Osteoblast (primary cell): ENCODE measurements at places on chromosomes 3 and 15. TPM values are rescaled to one million over a fixed set of nuclear protein-coding genes. Genes with fewer than 3 reads are reported as not detected.

GRCh38 chr3:79167651-79168416, 600.0 kb downstream of the ROBO1 start:
- peak; percentile 74 for DNase-seq

DNA sequence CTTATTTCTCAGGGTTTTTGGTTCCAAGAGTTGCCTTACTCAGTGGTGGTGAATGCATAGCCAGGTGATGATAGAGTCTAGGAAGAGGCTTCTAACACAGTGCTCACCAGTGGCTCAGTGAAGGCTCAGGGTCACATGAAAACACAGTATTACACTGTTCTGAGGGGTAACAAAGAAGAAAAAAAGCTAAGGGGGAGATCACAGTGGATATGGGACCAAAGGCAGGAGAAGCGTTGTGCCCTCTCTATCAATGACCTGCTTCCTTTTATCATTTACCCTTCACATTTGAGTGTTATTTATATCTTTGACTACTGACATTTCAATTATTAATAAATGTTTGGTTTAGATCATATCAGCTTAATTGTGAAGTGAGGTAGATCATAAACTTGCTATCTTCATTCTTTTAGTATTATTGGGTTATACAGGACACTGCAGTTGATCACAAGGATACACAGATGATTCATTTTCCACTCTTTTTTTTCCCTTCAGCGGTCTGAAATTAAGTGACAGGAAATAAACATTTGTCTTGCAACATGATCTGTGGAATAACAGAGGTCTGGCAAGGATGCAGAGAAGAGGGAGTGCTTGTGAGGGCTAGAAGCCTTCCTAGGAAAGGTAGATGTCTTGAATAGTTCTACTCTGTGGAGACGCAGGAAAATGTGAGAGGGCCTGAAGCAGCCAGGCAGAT, 171.7 kb downstream of the C3orf38 start:
- DNase-seq = no peak

- no peak for DNase-seq
Measured at GRCh38 chr15:37877851-37878741, 56.3 kb upstream of the TMCO5A start.

GRCh38 chr3:31378231-31378630, 154.5 kb upstream of the STT3B start:
- DNase-seq = no peak

GRCh38 chr3:56769116-56769707, 32.5 kb downstream of the ARHGEF3 start:
- no peak for DNase-seq

DNA sequence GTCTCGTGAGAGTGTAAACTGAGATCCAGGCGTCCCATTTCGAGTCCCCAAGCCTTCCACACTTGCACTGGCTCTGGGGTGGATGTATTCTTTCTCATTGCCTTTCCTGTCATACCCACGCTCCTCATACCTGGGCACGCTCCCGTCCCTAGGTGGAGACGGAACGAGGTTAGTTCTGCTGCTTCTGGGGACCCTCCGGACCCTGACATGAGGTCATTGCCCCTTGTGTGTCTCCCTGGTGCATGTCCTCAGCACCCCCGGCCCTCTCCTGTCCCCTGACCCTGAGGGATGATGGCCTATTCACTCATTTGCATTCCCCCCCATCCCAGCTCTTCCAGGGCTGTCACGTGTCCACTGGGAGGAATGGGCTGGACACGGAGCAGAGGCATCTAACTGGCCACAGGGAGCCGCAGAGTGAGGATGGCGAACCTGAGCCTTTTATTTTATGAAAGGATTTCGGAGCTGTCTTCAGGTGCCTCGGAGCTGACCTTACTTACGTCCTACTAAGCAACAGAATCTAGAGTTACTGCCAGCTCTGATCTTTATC, 8.2 kb downstream of the NIPA1 start:
- no peak for DNase-seq

DNA sequence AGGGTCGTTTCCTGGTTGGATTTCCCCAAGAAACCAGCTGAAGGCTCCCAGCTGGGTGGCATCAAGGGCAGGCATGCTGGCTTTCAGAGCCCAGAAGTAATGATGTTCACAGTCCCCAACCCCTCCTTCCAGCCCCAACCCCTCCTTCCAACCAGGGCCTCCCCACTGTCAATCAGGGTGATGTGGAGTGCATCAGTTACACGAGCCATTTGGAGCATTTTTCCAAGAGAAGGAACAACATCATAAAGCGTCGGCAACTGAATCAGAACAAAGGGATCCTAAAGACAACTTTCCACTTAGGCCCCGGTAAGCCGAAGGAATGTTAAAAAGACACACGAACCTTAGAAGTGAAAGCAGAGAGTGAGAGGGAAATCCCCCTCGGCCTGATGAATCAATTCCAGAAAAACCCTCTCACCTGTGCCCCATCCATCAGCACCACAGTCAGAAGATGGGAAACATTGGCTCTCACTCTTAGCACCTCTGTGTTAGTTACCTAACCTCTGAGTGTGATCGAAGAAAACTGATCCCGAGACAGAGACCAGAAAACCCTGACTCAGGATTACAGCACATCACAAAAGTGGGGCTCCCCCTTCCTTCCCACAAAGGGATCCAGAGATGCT, 101.2 kb upstream of the WNT5A start:
- no peak for DNase-seq

- no peak for DNase-seq
Measured at GRCh38 chr3:123693584-123694190, 108.8 kb upstream of the HACD2 start.

- peak; percentile 42 for DNase-seq
Measured at GRCh38 chr15:66095871-66096687, 157.5 kb downstream of the MEGF11 start.

GRCh38 chr3:41212088-41212487, 12.8 kb downstream of the CTNNB1 start:
- DNase-seq = no peak

GRCh38 chr3:167811031-167811430, 75.5 kb downstream of the SERPINI1 start:
- no peak for DNase-seq

DNA sequence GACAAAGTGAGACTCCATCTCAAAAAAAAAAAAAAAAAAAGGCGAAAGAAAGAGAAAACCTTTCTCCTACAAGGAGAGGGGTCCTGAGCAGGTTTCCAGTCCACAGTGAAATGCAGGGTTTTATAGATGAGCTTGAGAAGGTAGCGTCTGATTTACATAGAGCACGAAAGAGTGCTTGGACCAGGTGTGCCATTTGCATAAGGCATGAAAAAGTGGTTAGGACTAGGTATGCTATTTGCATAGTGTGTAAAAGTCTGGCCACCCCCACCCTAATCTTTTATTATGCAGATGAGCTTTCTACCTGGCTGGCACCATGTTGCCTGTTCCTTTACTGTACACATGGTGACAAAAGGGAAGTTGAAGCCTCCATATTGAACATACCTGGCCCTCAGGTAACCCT, 13.6 kb upstream of the RNU6-1 start:
- DNase-seq = no peak

GRCh38 chr3:40185029-40185695, 124.3 kb upstream of the EIF1B start:
- DNase-seq = no peak

DNA sequence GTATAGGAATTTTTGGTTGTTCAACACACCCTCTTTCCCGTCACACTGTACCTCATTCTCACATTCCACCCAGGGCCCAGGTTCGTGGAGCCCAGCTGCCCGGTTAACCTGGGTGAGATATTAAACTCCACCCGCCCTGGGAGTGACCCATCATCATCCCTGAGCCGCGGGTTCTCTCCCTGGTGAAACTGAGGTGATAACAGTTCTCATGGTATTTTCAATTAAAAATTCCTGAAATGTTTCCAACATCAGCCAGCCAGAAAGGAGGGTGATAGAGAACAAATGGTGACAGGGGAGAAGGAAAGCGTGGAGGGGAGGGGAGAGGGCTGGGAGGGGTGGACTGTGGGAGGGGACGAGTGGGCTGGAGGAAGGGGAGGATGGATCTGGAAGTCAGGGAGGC, 148.8 kb downstream of the ALDH1A2 start:
- DNase-seq = no peak

DNA sequence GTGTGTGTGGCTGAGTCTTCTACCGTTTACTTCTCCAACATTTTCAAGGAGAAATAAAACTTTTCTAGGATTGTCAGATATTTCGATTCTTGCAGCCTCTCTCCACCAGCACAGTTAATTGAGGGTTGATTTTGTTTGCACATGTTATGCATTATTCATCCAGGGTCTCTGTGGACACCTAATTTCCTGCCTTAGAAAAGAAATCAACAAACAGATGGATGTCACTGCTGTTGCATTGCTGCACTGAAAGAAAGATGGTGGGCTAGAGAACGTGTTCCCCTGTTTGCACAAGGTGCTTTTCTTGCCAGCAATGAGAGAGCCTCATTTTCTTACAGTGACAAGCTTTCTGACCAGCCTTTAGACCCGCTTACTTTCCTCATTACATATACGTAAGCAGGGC, 150.0 kb downstream of the CLSTN2 start:
- DNase-seq = no peak

GRCh38 chr3:12489832-12490231, 5.6 kb downstream of the TSEN2 start:
- no peak for DNase-seq

- DNase-seq = no peak
Measured at GRCh38 chr3:148945116-148945515, 46.2 kb upstream of the GYG1 start.

- no peak for DNase-seq
Measured at GRCh38 chr3:114831861-114832260, 315.2 kb downstream of the ZBTB20 start.

- DNase-seq = no peak
Measured at GRCh38 chr3:165133188-165133899, 55.0 kb upstream of the SI start.

DNA sequence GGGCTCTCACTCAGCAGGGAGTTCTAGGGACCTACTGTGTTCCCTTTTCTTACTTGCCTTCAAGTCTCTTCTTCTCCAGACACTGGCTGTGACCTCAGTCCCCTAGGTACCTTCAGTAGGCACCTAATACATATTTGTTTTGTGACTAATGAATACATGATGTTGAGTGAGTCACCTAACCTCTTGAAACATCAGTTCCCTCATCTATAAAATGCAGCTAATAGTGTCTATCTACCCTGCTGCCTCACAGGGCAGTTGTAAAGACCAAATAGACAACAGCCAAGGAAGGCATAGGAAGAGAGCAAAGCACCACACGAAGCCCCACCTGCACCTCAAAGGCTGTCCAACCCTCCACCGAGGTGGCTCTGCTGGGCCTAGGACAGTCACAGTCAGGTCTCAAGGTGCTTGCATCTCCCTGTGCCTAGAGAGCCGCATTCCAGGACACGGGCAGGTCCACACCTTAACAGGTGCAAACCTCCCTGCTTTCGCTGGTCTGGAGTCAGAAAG, 29.1 kb downstream of the DAPK2 start:
- peak; percentile 65 for DNase-seq

DNA sequence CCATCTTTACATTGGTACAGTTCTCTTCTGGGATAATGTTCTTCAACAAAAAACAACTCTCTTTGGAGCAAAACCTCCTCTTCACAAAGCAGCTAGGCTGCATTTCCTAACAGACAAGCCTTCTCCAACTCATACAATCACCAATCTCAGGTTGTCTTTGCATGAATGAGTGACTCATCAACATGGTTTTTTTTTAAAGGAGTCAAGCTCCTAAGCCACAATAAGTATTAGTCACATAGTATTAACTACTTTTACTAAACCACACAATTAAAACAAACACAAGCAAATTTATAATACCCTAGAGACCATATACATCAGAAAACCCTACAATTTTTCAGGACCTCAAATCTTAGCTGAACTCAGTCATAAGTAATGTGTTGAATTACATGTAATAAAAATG, 137.4 kb downstream of the TBC1D5 start:
- peak; percentile 76 for DNase-seq

DNA sequence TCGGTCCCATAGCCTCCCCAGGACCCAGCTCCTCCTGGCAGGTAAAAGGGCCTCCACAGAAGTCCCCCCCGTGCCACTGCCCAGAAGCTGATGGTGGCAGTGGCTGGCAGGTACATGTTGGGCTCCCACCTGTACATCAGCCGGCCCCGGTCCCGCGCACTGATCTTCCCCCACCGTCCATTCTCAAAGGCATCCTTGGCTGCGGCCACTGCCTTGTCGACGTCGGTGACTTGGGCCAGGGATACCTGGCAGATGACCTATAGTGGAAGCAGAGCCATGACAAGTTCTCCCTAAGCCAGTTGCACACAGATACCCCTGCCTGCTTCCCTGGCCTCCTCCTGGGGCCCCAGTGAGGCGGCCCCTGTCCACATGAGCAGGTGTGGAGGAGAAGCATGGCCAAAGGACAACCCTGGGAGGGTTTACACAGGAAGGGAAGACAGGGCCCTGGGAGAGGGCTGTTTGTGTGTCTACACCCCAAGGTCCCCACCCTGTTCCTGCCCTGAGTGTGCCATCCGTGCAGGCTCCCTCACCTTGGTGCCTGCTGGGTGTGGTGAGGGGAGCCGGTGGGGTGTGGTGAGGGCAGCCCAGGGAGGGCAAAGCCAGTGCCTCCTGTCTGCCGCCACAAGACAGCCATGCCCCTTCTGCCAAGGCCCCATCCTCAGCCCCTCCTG, 44.8 kb downstream of the ALDH1L1 start:
- DNase-seq = no peak

- DNase-seq = no peak
Measured at GRCh38 chr3:125442506-125442905, 67.4 kb upstream of the ZNF148 start.

GRCh38 chr3:38650248-38650951, 913 bp upstream of the SCN5A start:
- DNase-seq = peak; percentile 78

GRCh38 chr15:23477920-23478319, 30.9 kb upstream of the GOLGA6L2 start:
- no peak for DNase-seq

The OR5K2 gene
- not detected in 2 replicates for total RNA-seq

The WDR76 gene
- total RNA-seq = 6.5 and 7.6 TPM in 2 replicates

The NTRK3 gene
- total RNA-seq = 0.59 and 0.72 TPM in 2 replicates

The CEP97 gene
- 10.6 and 10.9 TPM in 2 replicates for total RNA-seq

The RPL35A gene
- 373 and 450 TPM in 2 replicates for total RNA-seq

The DET1 gene
- 7.6 and 9.4 TPM in 2 replicates for total RNA-seq

The CSPG5 gene
- total RNA-seq = under 0.01 and 0.29 TPM in 2 replicates

The SLC9C1 gene
- not detected in 2 replicates for total RNA-seq
